ENCODE measurements at places on chromosomes 3 and 15. TPM values are rescaled to one million over a fixed set of nuclear protein-coding genes. Genes with fewer than 3 reads are reported as not detected.

Gene MINDY4B
- total RNA-seq, result not detected

Gene FGF12
- 0.87 TPM for total RNA-seq

Gene TMEM45A
- total RNA-seq, result 0.72 TPM

Gene TIMMDC1
- 28.5 TPM for total RNA-seq

Gene INSYN1
- 0.14 TPM for total RNA-seq

Gene GRM7
- not detected for total RNA-seq

DNA sequence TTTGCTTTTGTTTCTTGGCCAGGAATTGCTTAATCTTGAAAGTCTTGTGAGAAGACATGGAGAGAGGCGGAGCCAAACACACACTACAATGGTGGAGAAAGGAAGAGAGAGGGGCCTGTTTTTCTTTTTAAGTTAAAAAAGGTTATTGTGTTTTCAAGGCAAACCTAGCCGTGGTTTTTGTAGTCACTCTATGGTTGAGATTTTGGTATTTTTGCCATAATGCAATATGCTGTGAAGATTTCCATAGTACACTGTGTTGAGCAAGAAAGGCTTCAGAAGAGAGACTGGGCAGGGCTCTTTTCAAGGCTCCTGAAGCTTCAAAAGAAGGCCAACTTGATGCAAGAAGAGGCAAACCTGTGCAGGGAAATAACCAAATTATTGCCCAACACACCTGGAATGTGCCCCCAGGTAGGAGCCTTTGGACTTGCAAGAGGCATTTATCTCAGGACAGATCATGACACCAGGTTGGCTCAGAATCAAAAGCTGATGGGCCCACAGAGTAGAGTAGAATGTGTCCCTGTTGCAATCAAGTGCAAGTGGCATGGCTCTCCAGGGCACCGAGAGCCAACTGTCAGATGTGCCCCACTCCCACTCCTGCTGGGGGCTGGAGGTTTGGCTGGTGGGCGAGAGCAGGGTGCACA, 22.1 kb downstream of the AMOTL2 start:
- DNase-seq, result no peak
- peaks cover 60% of the 10 kb centered on the region for H3K4me1 ChIP-seq
- no peak overlapping the region for H3K4me3 ChIP-seq

DNA sequence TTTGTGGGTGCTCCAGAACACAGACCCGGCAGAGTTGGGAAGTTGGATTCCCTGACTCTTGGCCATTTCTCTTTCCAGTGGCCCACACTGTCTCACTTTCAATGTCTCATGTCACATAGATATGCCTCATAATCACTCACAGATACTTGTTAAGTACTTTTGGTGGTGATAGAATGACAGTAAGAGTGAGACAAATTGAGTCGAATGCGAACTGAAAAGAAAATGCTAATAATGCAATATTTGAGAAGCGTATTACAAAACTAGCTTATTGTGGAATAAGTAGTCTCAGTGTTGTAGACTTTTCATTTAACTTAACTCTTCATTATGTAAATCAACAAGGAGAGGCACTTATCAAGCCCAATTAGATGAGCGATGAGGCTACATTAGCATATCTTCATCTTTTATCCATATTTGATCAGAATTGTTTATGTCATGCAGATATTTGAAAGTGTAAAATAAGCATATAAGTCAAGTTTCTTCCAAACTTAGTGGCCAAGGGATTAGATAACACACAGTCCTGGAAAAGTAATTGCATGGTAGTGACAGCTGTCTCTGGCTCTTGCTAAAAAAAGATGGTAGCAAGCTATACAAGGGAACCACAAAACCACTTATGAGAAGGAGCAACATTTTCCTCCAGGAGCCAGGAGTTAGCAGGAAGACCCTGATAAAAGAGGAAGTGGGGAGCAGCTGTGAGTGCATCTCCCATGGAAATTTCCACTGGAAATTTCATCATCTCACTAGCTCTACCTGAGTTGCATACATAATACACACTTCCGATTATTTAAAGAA, 243.6 kb downstream of the ARRDC4 start:
- H3K27ac ChIP-seq, result no peak overlapping the region
- H3K36me3 ChIP-seq, result no peaks in the 10 kb centered on the region
- DNase-seq, result no peak
- H3K4me1 ChIP-seq, result no peaks in the 10 kb centered on the region
- H3K27me3 ChIP-seq, result no peaks in the 10 kb centered on the region

GRCh38 chr3:189404797-189405484, 226.2 kb upstream of the TP63 start:
- no peak overlapping the region for H3K27ac ChIP-seq
- no peaks in the 10 kb centered on the region for H3K27me3 ChIP-seq
- DNase-seq, result no peak
- no peak overlapping the region for H3K4me3 ChIP-seq
- H3K4me1 ChIP-seq, result no peaks in the 10 kb centered on the region

DNA sequence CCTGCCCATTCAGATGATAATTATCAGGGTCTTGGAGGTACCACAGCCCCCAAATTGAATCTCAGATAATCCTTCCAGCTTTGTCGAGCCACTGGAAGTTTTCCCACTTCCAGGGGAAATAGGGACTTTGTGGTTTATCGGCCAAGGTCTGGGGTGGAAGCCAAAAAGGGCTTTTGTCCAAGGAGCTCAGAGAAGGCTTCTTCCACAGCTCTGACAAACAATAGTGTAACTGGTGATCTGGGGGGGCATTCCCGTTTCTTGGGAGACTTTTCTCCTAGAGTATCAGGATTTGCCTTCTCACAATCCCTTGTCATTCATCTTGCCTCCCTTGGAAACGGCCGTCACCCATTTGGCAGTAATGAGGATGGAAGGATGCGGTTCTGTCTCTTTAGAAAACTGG, 18.4 kb downstream of the SRGAP3 start:
- H3K36me3 ChIP-seq, result no peaks in the 10 kb centered on the region
- DNase-seq, result no peak
- H3K4me1 ChIP-seq, result peaks cover 13% of the 10 kb centered on the region
- no peak overlapping the region for H3K27ac ChIP-seq
- no peaks in the 10 kb centered on the region for H3K27me3 ChIP-seq

DNA sequence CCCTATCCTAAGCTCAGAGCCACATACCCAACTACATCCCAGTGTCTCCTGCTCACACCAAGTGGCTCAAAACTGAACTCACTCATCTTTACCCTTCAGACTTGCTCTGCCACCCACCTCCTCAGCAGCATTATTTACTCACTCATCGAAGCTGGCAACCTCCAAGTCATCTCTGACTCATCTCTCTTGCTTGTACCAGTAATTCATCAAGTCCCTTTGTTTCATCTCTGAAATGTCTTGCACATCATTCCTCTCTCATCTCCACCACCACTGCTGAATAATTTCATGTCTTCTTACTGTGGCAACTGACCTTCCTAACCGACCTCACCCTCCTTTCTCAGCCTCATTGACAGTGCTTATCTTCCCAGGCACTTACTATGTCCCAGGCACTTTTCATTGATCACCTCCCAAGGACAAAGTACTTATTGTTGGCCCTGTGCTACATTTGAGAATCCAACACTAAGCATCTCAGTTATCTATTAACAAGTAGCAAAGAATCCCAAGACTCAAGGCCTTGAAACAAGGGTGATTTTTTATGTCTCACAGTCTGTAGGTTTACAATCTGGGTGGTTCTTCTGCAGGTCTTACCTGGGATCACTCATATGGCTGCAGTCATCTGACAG, 82.0 kb downstream of the MRPL46 start:
- H3K36me3 ChIP-seq, result no peaks in the 10 kb centered on the region
- no peak overlapping the region for H3K27ac ChIP-seq
- DNase-seq, result no peak
- no peak overlapping the region for H3K4me3 ChIP-seq

GRCh38 chr3:143674100-143674968, 173.9 kb downstream of the SLC9A9 start:
- H3K27ac ChIP-seq, result no peak overlapping the region
- peaks cover 4% of the 10 kb centered on the region for H3K4me1 ChIP-seq
- no peak overlapping the region for H3K4me3 ChIP-seq
- no peaks in the 10 kb centered on the region for H3K27me3 ChIP-seq

GRCh38 chr3:31288641-31289100, 244.1 kb upstream of the STT3B start:
- H3K4me1 ChIP-seq, result peaks cover 12% of the 10 kb centered on the region
- H3K27ac ChIP-seq, result no peak overlapping the region
- H3K4me3 ChIP-seq, result no peak overlapping the region

GRCh38 chr3:171457607-171458061, 2.6 kb downstream of the TNIK start:
- H3K27ac ChIP-seq, result peak overlapping the region; percentile 89
- no peak for DNase-seq
- H3K4me3 ChIP-seq, result peak overlapping the region; percentile 80
- no peaks in the 10 kb centered on the region for H3K36me3 ChIP-seq
- no peaks in the 10 kb centered on the region for H3K27me3 ChIP-seq

DNA sequence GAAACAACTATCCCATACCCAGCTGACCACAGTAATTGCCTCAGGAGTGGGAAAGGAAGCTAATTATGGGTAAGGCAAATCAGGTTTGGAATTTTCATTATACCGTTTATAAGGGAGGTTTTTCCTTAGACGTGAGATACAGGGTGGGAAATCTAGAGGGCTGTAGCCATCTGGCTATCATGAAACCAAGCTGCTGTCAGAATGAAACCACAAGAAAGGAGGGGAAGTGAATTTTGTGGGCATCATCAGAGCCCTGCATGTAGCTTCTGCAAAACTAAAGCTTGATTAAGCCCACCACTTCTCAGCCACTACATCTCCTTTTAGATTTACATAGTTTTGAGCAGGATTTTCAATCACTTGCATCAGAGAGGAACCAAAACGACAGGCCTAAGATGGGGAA, 893.5 kb downstream of the TUSC7 start:
- no peaks in the 10 kb centered on the region for H3K27me3 ChIP-seq
- no peaks in the 10 kb centered on the region for H3K4me1 ChIP-seq
- H3K36me3 ChIP-seq, result no peaks in the 10 kb centered on the region
- H3K27ac ChIP-seq, result no peak overlapping the region
- peak; percentile 35 for DNase-seq

DNA sequence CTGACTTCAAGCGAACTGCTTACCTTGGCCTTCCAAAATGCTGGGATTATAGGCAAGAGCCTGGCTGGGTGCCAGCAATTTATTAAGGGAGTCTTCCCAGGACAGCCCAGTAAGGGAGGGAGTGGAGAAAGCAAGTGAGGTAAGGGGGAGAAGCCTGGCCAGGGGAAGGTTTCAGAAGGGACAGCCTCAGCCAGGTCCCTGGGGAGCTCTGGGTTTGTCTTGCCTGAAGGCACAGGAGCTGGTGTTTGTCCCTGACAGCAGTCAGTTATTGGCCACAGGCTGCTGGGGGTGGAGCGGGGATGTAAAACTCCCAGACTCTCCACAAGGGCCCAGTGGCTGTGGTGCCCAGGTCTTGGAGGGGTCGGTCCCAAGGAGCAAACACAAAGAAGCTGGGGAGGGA, 33.0 kb upstream of the CDCP1 start:
- H3K4me3 ChIP-seq, result no peak overlapping the region
- H3K27ac ChIP-seq, result no peak overlapping the region
- no peaks in the 10 kb centered on the region for H3K27me3 ChIP-seq
- H3K36me3 ChIP-seq, result no peaks in the 10 kb centered on the region

GRCh38 chr3:10374311-10374710, 53.4 kb upstream of the SEC13 start:
- DNase-seq, result peak; percentile 46
- no peak overlapping the region for H3K27ac ChIP-seq
- H3K27me3 ChIP-seq, result no peaks in the 10 kb centered on the region
- no peaks in the 10 kb centered on the region for H3K36me3 ChIP-seq
- peaks cover 8% of the 10 kb centered on the region for H3K4me1 ChIP-seq

- H3K4me1 ChIP-seq, result no peaks in the 10 kb centered on the region
- no peak overlapping the region for H3K27ac ChIP-seq
- no peak for DNase-seq
- H3K4me3 ChIP-seq, result no peak overlapping the region
These were observed 209.8 kb downstream of the PLCL2 start for GRCh38 chr3:17094551-17094950.

DNA sequence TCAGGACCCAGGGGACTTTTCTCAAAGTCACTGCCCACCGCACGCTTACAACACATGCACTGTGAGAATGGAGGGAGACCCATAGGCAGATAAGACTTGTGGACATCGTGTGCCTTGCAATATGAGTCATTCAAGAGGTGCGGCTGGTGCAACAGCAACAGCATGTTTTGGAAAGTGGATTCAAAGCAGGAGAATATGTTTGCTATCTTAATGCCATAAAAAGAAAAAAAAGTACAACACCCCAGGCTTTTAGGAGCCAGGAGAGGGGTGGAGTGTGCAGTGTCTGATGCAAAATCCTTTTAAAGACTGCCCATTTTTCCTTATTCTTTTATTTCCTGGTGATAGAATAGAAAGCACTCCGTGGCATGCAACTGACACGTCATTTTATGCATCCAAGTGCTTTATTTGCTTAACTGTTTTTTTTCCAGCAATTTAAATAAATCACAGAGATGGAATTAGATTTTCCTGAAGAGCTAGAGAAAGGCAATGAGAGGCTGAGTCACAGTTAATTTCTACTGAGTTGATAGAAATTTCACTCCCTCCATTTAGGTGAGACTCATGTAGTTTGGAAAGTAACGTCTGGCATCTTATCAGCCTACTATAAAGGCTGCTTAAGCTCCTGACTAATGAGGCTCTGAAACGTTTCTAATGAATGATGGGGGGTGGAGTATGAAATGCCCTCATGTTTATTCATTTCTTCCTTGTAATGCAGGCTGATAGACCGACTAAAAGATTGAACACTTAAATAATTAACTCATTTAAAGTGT, 96.4 kb downstream of the NSUN3 start:
- no peak overlapping the region for H3K4me3 ChIP-seq
- H3K36me3 ChIP-seq, result no peaks in the 10 kb centered on the region
- DNase-seq, result peak; percentile 12
- no peaks in the 10 kb centered on the region for H3K4me1 ChIP-seq

DNA sequence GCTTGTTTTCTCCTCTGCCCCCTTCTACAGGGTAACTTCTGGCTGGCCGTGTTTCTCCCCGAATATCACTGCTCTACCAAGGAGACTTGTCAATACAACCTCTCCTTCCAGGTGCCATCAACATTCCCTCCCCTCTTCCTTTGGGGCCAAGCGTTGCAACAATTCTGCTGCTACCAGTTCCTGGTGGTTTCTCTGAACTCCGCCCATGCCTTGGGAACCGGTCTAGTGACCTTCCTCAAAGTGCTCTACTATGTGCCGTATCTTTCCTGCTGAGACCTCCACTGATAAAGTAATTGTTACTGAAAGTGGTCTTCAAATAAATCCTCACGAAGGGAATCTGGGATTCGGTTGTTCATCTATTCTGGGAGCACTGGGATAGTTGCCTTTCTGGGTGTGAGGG, 26.2 kb downstream of the PCSK6 start:
- DNase-seq, result peak; percentile 91
- H3K4me1 ChIP-seq, result peaks cover 13% of the 10 kb centered on the region
- no peaks in the 10 kb centered on the region for H3K27me3 ChIP-seq
- H3K4me3 ChIP-seq, result no peak overlapping the region
- no peaks in the 10 kb centered on the region for H3K36me3 ChIP-seq

- H3K4me1 ChIP-seq, result peaks cover 12% of the 10 kb centered on the region
- H3K36me3 ChIP-seq, result no peaks in the 10 kb centered on the region
- no peak overlapping the region for H3K4me3 ChIP-seq
- H3K27me3 ChIP-seq, result no peaks in the 10 kb centered on the region
- DNase-seq, result no peak
These were observed 128.0 kb downstream of the SRGAP3 start for GRCh38 chr3:9121366-9122001.

GRCh38 chr3:25910997-25911396, 121.1 kb downstream of the OXSM start:
- no peak overlapping the region for H3K4me3 ChIP-seq
- no peak overlapping the region for H3K27ac ChIP-seq
